ENCODE measurements at places on chromosomes 7 and 10. TPM values are rescaled to one million over a fixed set of nuclear protein-coding genes. Genes with fewer than 3 reads are reported as not detected.

The GTF2IRD1 gene
- total RNA-seq: 30.5 TPM

The ACTL6B gene
- total RNA-seq: not detected

The TRIM8 gene
- 146 TPM for total RNA-seq

The ZNF117 gene
- total RNA-seq: 18.7 TPM

The PROSER2 gene
- total RNA-seq: 33.3 TPM

Measured in upper lobe of right lung (tissue), 1 donor.